ENCODE measurements at places on chromosomes 13 and 19.

GRCh38 chr19:10005632-10006334 lies 4.5 kb downstream of the COL5A3 start:
- ATAC-seq, result no peak

GRCh38 chr13:108495646-108496361 lies 133.6 kb upstream of the MYO16 start:
- ATAC-seq, result peak; percentile 71

- ATAC-seq, result no peak
Observed at GRCh38 chr13:33112766-33113165, 96.5 kb downstream of the KL start.

GRCh38 chr19:30086220-30086619 lies 144.2 kb downstream of the URI1 start:
- ATAC-seq, result no peak

- no peak for ATAC-seq
Observed at GRCh38 chr19:15860522-15860921, 37.4 kb downstream of the CYP4F2 start.

DNA sequence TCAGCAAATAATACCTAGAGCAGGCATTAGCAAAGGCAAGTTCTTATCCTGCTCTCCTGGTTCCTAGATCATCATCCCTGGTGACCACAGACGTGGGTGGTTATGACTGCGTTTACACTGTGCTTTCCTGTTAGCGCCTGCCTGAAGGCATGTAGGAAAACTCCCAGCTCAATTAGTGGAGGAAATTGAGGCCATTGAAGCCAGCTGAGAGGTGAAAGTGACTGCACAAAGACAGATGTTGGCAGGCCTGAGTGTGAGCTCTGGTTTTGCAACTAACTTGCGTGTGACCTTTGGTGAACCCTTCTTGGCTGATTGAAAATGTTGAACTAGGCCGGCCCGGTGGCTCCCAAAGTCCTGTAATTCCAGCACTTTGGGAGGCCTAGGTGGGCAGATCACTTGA lies 17.5 kb upstream of the NWD1 start:
- no peak for ATAC-seq

- ATAC-seq, result peak; percentile 12
Observed at GRCh38 chr13:20192158-20192835, 441 bp downstream of the GJB2 start.

- no peak for ATAC-seq
Observed at GRCh38 chr19:5339198-5339949, 1.2 kb downstream of the PTPRS start.

DNA sequence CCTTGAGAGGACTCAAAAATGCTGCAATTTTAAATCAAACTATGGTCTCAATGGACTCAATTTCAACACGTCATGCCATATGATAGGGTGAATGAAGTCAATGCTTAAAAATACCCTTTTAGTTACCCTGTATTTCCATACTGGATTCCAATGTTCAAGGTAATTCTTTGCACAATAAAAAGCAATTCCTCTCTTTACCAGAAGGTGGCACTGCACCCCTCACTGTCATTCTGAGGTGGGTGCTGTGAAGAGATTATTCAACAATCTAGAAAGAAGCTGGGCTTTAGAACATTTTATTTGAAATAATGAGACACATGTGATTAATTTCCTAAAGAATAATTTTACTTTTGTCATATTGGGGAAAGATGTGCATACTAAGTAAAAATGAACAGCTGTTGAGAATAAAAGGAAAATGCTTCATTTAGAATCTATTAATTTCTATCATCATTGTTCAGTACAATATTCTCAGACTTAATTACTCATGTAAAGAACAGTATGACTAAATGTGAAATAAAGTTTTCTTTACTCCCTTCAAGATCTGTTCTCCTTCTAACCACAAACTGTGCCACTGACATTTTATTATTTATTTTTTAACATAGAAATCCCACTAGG lies 789.1 kb downstream of the GPC5 start:
- ATAC-seq, result no peak

DNA sequence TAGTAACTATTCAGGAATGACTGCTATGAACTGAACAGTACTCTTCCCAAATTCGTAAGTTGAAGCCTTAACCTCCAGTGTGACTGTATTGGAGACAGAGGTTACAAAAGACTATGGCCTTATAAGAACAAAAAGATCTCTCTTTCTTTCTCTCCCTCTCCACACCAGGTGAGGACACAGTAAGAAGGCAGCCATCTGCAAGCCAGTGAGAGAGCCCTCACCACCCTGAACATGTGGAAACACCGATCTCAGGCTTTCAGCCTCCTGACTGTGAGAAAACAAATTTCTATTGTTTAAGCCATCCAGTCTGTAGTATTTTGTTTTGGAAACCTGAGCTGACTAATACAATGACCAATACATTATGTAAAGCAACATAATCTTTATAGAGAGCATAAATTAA lies 888.9 kb downstream of the SLITRK1 start:
- no peak for ATAC-seq

GRCh38 chr13:91836553-91836952 lies 438.1 kb downstream of the GPC5 start:
- ATAC-seq, result no peak

DNA sequence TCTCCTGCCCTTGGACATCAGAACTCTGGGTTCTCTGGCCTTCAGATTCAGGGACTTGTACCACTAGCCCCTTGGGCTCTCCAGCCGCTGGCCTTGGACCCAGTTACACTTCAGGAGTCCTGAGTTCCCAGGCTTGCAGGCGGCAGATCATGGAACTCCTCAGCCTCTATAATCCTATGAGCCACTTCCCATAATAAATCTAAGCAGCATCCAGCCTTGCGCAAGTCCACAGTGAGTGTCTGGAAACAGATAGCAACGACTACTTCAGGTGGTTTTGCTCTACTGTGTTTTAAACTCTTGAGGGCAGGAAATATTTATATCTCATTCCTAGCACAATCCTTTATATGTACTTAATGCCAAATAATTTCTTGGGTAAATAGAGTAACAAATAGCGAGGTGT lies 92.3 kb downstream of the COL4A1 start:
- ATAC-seq, result no peak

Data from motor neuron (in vitro differentiated cells).